ENCODE measurements at places on chromosomes 2 and 18.

GRCh38 chr2:206190689-206191088, 31.0 kb downstream of the EEF1B2 start:
- no peak for DNase-seq

GRCh38 chr18:73365018-73365417, 497.2 kb upstream of the NETO1 start:
- no peak for DNase-seq

- no peak for DNase-seq
Measured at GRCh38 chr2:202529389-202529788, 105.4 kb upstream of the FAM117B start.

GRCh38 chr2:3626118-3626811, 31.4 kb downstream of the COLEC11 start:
- DNase-seq, result no peak
